Stimulated activated CD4-positive, alpha-beta T cell treated with anti-CD3 and anti-CD28 coated beads, Interleukin-1b, Interleukin-23, amount 100 ng/mL, for 24 hours (primary cell): ENCODE measurements at places on chromosomes 6 and 20.

- no peak for DNase-seq
Observed at GRCh38 chr6:137216875-137217553, 2.2 kb downstream of the IFNGR1 start.

DNA sequence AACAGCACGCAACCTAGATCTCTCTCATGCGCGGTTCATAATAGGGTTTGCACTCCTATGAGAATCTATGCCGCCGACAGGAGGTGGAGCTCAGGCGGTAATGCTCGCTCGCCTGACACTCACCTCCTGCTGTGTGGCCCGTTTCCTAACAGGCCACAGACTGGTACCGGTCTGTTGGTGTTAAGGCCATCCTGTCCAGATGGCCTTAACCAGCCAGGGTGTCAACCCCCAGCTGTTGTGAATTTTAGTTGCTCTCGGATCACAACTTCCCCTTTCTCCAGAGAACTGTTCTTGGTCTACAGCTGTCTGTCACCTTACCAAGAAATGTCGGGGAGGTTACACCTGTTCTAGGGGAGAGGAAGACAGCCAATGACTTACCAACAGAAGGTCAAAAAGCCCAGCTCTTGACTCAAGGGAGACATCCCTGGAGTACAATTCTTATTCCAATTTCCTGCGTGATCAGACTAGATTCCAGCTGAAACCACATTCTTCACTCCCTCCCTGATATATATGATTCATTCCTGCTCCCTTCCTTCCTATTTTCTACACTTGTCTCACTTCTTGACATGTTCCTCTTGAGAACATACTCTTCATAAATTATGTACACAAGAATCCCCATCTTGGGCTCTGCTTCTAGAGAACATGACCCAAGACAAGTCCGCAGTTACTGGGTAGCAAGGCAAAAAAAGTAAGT is 23.1 kb upstream of the DNAAF9 start:
- DNase-seq = no peak

GRCh38 chr6:28884423-28885131 is 39.2 kb downstream of the TRIM27 start:
- DNase-seq = no peak

GRCh38 chr20:300345-300990 is 3.1 kb downstream of the ZCCHC3 start:
- no peak for DNase-seq

- no peak for DNase-seq
Observed at GRCh38 chr6:165692106-165692653, 29.1 kb upstream of the PDE10A start.

- no peak for DNase-seq
Observed at GRCh38 chr6:111486921-111487320, 3.9 kb upstream of the REV3L start.

DNA sequence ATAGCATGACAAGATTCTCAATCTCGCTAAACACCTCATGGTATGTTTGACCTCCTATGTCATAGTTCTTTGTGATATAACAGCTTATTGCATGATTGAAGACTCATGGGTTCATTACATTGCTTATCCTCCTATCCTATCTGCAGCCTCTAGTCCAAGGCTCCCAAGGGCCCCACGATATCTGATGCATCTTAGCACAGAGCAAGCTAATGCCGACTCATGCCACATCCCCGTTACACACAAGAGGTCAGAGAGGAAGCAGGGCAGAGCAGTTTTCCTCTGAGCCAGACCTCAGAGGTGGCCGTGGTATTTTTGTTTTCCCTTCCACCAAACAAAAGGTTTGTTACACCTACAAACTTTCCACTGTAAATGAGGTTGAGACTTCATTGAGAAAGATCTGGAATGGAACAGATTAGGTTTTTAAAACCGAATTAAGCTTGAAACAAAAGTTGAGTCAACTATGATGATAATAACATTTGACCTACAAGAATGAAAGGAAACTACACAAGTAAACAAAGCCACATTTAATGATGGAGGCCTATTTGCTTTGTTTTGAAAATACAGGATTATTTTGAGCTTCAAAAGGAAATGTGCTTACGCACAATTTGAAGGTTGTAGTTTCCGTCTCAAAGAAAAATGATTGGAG is 133.9 kb upstream of the MYLIP start:
- DNase-seq = no peak

- DNase-seq = no peak
Observed at GRCh38 chr6:94074764-94075163, 655.4 kb upstream of the EPHA7 start.

DNA sequence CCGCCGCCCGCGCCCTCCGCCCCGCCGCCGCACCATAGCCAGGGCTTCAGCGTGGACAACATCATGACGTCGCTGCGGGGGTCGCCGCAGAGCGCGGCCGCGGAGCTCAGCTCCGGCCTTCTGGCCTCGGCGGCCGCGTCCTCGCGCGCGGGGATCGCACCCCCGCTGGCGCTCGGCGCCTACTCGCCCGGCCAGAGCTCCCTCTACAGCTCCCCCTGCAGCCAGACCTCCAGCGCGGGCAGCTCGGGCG is 1.5 kb downstream of the FOXC1 start:
- DNase-seq = no peak

- DNase-seq = no peak
Observed at GRCh38 chr20:11549172-11550103, 368.3 kb upstream of the BTBD3 start.
